ENCODE measurements at places on chromosomes 6 and 20.

- no peak for DNase-seq
Measured at GRCh38 chr20:8375898-8376297, 243.8 kb downstream of the PLCB1 start.

DNA sequence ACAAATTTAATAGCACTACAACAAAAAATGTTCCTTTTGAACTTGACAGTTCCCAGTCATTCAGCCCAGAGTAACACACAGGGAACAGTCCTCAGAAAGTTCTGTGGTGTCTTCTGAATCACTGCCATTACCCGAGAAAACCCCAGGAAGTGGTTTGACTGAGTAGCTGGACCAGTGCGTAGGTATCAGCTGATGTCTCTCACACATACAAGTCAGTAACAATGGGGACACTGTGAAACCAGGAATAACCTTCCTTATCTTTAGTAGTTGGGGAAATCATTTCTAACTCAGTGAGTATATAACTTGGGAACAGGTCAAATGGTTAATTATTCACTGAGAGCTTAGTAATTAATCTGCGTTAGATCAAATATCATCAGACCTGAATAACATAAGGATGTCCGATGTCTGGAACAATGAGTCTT is 73.1 kb downstream of the HIVEP2 start:
- DNase-seq, result no peak

- DNase-seq, result no peak
Measured at GRCh38 chr6:36230371-36230770, 33.8 kb downstream of the BRPF3 start.

- DNase-seq, result no peak
Measured at GRCh38 chr20:23163562-23163961, 77.4 kb upstream of the CD93 start.

- DNase-seq, result no peak
Measured at GRCh38 chr6:122567034-122567433, 43.2 kb upstream of the PKIB start.

- DNase-seq, result no peak
Measured at GRCh38 chr20:63963784-63964301, 5.9 kb downstream of the ZNF512B start.

GRCh38 chr6:77106992-77107391 is 356.3 kb downstream of the HTR1B start:
- DNase-seq, result no peak

GRCh38 chr6:22605736-22606135 is 36.4 kb downstream of the HDGFL1 start:
- no peak for DNase-seq

- no peak for DNase-seq
Measured at GRCh38 chr6:169312658-169313346, 59.2 kb upstream of the THBS2 start.
